ENCODE measurements at places on chromosomes 1 and 21. TPM values are rescaled to one million over a fixed set of nuclear protein-coding genes. Genes with fewer than 3 reads are reported as not detected.
A peak's percentile ranks its signal among the peaks of the same experiment; 100 is the strongest.

STUM gene
- polyA plus RNA-seq, result 10.2 TPM

DNA sequence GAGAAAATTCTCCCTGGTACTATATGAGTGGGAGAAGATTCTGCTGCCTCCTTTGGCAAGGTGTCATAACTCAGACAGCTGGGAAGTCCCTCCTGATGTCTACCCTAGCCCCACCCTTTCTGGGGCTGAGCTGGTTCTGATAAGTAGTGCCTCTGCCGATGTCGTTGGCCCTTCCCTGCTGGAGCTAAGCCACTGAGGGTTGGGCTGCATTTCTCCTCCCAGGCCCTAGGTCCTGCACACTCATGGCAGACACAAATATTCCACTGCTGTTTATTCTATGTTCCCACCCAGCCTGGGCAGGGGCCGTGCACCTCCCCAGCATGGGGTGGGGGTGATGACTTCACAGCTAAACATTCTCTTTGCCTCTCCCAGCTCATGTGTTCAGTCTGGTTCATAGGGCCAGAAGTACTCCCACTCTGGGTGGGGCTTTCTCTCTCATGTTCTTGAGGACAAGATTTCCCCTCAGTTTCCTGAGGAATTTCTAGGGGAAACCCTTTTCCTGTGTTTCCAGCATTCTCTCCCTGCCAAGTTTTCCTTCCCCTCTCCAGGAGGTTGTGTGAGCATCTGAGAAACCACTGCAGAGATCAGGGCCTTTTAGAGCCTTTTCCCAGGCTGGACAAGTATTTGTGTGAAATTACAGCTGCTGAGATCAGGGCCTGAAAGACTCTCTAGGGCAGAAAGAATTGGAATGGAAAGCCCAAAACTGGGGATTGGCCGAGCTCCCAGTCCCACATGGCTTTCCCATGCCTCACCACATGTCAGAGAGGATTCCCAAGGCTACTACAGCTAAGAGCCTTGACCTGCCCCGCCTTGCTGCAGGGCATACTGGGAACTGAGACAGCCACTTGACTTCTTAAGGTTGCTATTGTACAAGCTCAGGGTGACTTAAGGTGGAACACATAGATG is 66.2 kb downstream of the ATP2B4 start:
- peak; percentile 98 for DNase-seq

TDRD5 gene
- not detected for polyA plus RNA-seq

- no peak for DNase-seq
Measured at GRCh38 chr1:181064011-181064623, 24.4 kb upstream of the IER5 start.

DNA sequence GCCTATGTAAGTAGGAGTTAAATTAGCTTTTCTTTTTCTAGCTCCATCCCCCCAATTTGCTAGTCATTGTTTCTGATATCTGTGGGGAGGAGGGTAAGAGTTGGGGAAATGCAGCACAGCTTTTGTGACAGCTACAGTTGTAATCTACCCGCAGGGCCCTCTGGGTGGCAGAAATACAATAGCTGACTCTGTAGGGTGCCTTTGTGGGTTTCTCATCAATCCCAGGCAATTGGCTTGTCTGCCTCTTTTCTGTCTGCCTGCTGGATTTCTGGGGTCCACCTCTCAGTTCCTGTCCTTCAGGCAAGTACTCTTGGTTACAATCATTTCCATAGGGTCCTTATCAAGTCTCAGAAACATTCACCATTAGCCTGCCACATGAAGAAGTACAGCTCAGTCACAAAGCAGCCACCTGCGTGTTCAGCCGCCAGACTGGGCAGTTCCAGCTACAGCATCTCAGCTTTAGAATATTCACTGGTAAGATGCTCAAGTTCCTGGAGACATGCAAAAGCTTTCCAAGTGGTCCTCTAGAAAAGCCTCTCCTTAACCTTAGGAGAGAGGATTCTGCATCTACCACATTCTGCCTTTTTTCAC is 19.2 kb upstream of the SLC44A5 start:
- no peak for DNase-seq

KMO gene
- 0.53 TPM for polyA plus RNA-seq

DNA sequence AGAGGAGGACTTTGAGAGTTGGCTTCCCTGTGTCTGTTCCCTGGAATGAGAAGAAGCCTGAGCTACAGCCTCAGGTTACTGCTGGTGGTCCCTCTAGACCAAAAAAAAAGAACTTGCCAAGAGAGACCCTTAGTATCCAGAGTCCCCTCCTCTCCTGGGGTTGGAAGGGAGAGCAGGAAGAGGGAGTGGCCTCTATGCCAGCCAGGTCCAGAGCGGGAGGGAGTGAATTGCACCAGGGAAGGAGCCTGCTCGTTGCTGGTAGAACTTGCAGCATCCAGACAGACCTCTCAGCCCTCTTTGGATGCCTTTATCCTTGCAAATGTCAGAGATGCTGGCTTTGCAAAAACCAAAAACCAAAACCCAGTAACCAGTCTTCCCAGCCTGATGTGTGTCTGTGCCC is 491.3 kb upstream of the VAMP3 start:
- no peak for DNase-seq

DNA sequence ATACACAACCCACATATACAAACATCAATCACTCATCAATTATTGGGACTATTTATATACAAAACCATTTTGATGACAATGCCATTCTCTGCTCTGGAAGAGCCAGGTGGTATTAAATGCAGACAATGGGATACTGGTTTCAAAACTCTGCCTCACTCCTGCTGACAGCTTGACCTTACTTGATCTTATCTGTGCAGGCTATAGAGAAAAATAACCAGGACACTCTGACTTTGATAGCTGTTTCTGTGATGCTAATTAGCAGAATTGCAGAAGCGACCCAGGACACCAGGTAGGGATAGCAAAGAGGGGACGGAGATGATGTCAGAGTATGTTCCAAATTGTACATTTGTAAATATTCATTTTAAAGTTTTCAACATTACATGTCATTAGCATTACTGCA is 89.5 kb downstream of the OLFM3 start:
- no peak for DNase-seq

- DNase-seq, result peak; percentile 66
Measured at GRCh38 chr1:85359874-85360721, 83.7 kb upstream of the BCL10 start.

DNA sequence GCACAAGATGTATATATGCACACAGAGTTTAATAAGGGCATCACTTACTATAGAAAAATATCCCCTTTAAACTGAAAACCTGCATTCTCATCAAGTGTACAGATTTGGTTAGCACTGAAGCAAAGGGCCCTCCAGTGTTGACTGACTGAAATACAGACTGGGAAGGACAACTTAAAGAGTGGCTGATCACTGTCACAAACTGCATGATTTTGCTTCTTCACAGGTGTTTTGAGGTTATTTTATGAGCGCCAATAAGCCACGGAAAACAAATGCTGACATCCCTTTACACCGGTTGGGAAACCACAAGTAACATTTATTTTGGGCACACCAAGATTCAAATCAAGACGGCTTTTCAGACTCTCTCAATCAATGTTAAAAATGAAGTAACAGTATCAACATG is 30.9 kb upstream of the RAP1GAP start:
- DNase-seq, result no peak

- DNase-seq, result no peak
Measured at GRCh38 chr1:244200596-244200995, 149.5 kb downstream of the ZBTB18 start.

- DNase-seq, result no peak
Measured at GRCh38 chr21:45518742-45519141, 23.5 kb downstream of the SLC19A1 start.

GRCh38 chr1:6239950-6240768 is 3.8 kb upstream of the HES3 start:
- no peak for DNase-seq

Measured in muscle of leg (tissue), 16 donors.